ENCODE measurements at places on chromosomes 7 and 10. TPM values are rescaled to one million over a fixed set of nuclear protein-coding genes. Genes with fewer than 3 reads are reported as not detected.

PAPOLB gene
- total RNA-seq = not detected

DNA sequence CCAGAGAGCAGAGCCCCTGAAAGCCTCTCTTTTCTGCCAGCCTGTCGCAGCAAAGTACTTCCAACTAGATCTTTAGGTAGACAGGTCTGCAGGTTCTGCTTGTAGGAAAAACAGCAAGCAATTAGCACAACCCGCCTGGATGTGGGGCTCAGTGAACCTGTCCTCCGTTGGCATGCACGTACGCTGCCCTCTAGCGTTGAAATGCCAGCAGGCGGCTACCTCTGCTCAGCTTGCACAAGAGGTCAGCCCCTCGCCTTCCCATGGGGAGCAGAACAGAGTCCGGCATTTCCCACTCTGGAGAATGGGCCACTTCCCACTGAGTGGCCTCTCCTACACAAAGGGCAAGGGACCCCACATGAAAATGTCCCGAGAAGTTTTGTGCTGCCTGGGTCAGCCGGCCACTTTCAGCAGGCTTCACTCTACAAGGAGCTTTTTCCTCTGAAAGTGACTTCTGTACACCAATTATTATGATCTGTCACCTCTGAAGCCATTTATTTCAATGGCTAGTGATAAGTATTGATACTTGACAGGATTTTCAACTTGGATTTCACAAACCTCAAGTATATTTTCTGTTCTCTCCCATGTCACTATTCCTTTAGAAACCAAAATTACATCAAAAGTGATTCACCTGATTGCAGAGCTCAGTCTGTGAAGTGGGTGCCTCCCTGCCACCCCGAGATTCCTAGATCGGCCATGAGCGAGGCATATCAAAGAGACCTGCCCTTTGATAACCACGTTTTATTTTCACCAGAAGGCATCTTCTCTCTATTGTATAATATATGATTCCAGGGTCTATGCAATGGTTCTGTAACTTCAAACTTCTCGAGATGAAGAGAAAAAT lies 56.7 kb downstream of the JCAD start:
- DNase-seq = peak; percentile 31

SPDYE5 gene
- not detected for total RNA-seq

GRCh38 chr10:75395932-75396630 lies 5.5 kb downstream of the ZNF503 start:
- no peak for DNase-seq

GRCh38 chr7:103547451-103548284 lies 101.7 kb upstream of the SLC26A5 start:
- DNase-seq = no peak

GRCh38 chr7:127651556-127652332 lies at the start of gene SND1:
Gene SND1, plus strand, starts transcription at chr7:127652194. Its CDS starts 180 bp downstream, at chr7:127652374.
- peak; percentile 98 for DNase-seq

- no peak for DNase-seq
These were observed 27.3 kb downstream of the TFAM start for GRCh38 chr10:58412502-58412961.

GRCh38 chr7:113085781-113086390 lies 741 bp downstream of the GPR85 start:
- no peak for DNase-seq

SEC61G gene
- total RNA-seq = 66.4 TPM

ADARB2 gene
- total RNA-seq = not detected

- no peak for DNase-seq
These were observed 27.0 kb upstream of the SAMD9L start for GRCh38 chr7:93175219-93175618.

DNA sequence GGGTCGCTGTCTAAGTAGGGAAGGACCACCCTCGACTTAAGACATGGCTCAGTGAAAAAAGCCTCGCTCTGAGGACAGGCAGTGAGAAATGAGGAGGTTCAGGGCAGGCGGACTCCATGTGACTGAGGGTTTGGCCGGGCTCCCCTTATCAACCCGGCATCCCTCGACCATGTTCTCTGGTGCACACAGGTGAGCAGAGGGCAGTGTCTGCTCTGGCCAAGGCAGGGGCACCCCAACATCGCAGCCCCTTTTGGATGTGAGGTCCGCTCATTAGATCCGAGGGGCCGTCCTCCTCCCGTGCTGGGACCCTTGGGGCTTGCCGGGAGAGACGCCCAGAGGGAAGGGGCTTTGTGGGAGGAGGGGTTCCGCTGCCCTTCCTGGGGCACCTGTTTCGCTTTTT lies 475.1 kb downstream of the DNAJB6 start:
- no peak for DNase-seq

- DNase-seq = no peak
These were observed 32.7 kb upstream of the ARMS2 start for GRCh38 chr10:122421742-122422141.

- DNase-seq = no peak
These were observed 201.8 kb downstream of the LHFPL3 start for GRCh38 chr7:104530251-104530650.

PTER gene
- 18.1 TPM for total RNA-seq

DNA sequence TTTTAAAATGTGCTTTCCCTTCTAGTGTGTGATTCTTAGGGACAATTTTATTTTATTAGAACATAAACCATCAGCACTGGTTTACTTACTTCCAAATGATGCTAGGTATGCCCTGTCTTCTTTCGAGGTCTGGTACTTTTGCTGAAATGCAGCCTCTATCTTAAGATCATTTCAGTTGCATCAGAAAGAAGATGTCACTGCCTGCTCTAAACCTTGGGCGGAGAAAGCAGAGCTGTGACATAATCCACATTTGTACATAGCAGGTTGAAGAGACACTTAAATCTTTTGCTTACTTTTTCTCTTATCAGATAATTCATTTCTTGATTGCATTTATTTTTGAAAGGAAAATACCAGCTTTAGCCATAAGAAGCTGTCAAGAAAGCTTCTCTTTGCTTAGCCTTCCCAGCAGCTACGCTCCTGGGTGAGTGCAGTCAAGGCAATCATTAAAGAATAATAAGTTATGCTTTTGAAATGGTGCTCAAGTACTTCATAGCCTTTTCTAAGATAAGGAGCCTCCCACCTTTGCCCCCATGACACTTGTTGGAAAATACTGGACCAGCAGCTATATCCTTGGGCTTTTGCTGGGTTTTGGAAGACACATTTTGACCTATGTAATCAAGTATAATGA lies 108.4 kb upstream of the SAMD8 start:
- no peak for DNase-seq

- DNase-seq = no peak
These were observed 42.3 kb downstream of the RGS10 start for GRCh38 chr10:119500123-119500795.

MUC3A gene
- total RNA-seq = not detected

NUTM2E gene
- total RNA-seq = not detected

MKX gene
- not detected for total RNA-seq

DNA sequence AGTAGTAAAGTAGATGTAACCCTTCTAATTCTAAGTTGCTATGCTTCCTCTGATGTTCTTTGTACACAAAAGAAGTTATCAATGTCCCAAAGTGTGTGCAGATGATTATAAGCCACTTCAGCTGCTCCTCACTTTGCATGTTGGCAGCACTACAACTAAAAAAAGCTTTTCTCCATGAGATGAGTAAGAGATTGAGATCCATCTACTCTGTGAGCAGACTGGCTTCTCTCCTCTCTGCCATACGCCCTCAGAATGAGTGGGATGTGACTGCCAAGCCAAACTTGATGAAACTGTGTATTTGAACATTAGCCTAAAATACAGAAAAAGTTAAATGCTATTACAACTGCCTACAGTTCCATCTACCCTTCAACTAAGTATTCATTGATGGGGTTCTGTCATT lies 102.9 kb upstream of the ETV1 start:
- no peak for DNase-seq

CLRN3 gene
- total RNA-seq = not detected

SSC4D gene
- not detected for total RNA-seq

- DNase-seq = no peak
These were observed 12.8 kb downstream of the TFPI2 start for GRCh38 chr7:93877742-93878141.

DNA sequence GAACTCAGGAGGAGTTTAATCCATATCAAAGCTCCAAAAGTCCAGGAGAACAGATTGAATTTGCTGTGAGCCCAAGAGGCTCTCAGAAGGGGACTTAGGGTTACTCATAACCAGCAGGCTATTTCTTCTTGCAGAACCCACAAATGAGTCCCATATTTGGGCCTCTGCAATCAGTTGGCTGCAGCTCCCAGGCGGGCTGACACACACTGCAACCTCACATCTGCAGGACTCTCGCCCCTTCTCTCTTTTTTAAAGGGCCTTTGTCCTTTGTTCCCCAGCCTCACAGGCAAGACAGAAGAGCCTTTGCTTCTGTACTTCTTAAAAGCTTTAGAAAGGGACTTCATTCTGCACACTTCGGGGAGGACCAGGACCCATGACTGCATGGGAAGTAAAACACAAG lies 26.7 kb downstream of the CREB3L2 start:
- DNase-seq = no peak

CNPY1 gene
- total RNA-seq = not detected

- no peak for DNase-seq
These were observed 54.7 kb upstream of the ANTXRL start for GRCh38 chr10:46232084-46232483.

- DNase-seq = no peak
These were observed 86.9 kb downstream of the CARD11 start for GRCh38 chr7:2956526-2957368.

CFAP70 gene
- 2.6 TPM for total RNA-seq

MBL2 gene
- total RNA-seq = not detected

MET gene
- total RNA-seq = 0.18 TPM

Data from T-helper 17 cell (primary cell).